ENCODE measurements at places on chromosomes 2 and 18.

DNA sequence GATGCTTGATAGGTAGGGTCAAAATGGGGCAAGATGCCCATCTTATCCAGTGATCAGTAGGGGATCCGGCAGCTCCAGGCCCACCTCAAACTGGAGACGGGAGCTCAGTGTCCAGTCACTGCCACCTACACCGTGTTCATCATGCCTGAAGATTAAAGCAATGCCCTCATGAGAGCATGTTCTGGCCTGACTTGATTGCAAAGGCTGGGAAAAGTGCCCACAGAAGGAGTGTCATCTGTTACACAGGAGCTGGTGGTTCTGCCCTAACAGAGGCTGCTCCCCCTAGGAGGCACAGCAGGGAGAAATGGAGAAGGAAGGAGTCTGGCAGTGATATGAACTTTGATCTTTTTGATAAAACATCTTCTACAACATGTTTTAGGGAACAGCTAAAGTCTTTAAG, 92.3 kb downstream of the CCBE1 start:
- no peak for DNase-seq

DNA sequence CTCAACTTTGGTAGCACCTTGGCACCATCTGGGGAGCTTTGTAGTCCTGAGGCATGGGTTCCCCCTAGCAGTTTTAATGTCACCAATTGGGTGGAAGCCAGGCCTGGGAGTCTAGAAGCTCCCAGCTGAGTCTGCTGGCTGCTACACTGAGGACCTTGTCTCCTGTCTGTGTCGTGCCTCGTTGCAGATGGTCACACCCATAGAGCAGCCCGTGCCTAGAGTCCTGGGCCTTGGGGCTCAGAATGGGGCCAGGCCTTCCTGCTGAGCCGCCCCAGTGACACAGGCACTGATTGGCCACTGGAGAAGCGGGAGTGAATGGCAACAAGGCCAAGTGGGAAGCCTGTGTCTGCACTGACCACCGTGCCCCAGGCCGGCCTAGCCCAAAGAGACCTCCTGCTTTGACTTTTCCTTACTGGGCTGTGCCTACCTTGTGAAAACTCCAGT, 113.2 kb downstream of the SH3RF3 start:
- no peak for DNase-seq

DNA sequence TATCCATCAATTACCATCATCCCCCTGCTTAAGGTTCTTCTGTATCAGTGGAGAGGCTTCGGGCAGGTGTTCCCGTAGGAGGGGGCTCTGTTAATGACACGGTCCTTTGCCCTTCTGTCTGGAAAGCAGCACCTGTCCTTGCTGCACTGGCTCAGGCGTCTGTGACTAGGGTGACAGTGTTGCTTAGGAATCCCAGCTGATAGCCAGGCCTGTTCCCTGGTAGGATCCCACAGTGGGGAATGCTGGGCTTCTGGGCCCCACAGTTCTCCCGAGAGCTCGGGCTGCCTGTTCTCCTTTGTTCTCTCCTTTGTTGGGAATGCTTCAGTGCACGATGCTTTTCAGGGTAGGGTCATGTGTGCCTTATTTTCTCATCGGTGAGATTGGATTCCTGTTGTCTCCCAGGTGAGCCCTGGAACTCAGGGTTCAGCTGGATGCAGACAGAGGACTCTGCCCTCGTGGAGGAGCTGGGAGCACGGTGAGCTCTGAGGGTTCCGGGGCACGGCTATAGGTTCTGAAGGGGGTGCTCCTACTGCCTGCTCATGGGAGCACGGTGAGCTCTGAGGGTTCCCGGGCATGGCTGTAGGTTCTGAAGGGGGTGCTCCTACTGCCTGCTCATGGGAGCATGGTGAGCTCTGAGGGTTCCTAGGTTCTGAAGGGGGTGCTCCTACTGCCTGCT, 9.6 kb downstream of the SNTG2 start:
- no peak for DNase-seq

- no peak for DNase-seq
These were observed 250.5 kb downstream of the TFCP2L1 start for GRCh38 chr2:121034551-121034950.

GRCh38 chr2:29744976-29745375, 176.4 kb downstream of the ALK start:
- no peak for DNase-seq

DNA sequence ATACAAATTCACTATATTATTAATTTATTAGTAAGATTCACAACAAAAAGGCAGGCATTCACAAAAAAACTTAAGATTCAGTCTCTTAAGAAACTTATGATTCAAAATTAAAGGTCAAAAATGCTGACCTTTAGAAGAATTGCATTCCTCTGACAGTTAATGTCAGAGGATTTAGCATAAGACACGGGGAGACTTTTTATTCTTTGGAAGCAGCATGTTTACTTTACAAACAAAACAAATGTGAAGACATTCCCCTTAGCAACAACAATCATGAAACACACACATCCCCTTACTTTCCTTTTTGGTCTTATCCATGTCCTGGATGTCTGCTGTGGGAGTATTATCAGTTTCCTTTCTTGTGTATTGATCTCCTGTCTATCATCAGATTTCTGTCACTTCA, 117.1 kb downstream of the RAD51AP2 start:
- no peak for DNase-seq

DNA sequence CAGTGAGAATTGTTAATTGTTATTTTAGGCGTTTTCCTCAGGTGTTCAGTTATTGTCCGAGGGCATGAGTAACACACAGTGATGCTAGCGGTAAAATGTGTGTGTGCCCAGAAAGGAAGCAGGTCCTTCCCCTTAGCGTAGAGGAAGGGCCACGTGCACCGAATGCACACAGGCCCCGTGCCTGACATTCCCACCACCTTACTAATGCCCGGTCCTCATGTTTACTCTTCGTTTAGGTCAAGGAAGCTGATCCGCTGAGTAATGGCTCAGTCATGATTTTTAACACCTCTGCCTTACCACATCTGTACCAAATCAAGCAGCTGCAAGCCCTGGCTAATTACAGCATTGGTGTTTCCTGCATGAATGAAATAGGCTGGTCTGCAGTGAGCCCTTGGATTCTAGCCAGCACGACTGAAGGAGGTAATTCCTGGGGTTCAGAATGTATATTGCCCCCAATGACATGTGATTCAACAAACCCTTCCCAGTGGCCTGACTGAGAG, 76.7 kb downstream of the MERTK start:
- no peak for DNase-seq

- no peak for DNase-seq
These were observed 51.0 kb upstream of the MCFD2 start for GRCh38 chr2:46966576-46966975.

DNA sequence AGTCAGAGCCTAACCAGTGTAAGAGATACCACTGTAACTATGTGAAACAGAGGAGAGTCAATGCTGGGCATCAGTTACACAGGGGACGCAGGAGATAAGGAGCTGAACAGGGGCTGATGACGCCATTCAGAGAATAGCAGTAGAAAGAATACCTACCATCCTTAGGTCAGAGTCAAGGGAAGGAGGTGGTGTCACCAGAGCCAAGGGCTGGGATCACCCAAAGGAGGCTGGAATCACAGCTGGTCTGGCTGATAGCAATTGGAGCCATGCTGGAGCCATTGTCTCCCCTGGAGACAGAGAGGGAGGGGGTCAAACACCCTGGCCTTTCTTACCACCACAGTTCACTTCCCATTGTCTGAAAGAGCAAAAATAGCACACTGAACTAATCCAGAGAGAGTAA, 37.3 kb upstream of the C18orf32 start:
- no peak for DNase-seq

GRCh38 chr2:59706729-59707128, 846.7 kb downstream of the BCL11A start:
- no peak for DNase-seq

- no peak for DNase-seq
These were observed 77.1 kb upstream of the CTAGE1 start for GRCh38 chr18:22494771-22495170.

GRCh38 chr2:126645211-126645618, 10.7 kb upstream of the GYPC start:
- DNase-seq: no peak

DNA sequence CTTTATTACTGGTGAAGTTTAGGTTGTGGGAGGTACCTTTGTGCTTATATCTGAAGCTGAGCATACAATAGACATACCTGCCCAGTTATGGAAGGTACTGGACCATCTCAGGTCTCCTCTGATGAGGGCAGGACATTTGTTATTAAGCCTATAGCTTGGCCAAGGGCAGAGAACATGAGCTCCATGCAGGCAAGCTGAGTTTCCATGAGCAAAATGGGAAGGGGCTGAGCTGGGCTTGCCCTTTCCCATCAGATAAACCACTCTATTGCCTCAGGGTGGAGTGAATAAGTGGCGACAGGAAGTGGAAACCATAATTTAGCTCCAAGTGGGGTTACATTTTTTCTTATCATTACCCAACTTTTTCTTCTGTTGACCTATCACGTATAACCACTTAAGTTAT, 39.9 kb upstream of the EML6 start:
- no peak for DNase-seq

DNA sequence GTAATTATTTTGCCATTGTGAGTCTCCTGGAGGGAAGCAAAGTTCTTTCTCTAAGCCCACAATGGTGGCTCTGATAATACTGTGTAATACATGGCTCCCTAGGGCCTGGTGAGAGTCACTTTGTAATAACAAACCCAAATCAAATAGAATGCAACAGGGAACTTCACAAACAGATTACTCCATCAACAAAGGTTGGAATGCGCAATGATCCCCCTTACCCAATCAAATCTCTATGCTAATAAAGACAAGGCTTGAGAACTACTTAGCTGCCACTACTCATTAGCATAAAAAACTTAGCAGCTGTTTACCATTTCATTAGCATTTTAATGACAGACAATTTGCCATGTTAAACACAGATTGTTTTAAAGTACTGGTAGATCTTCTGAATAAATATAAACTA, 285.6 kb upstream of the SESTD1 start:
- no peak for DNase-seq

DNA sequence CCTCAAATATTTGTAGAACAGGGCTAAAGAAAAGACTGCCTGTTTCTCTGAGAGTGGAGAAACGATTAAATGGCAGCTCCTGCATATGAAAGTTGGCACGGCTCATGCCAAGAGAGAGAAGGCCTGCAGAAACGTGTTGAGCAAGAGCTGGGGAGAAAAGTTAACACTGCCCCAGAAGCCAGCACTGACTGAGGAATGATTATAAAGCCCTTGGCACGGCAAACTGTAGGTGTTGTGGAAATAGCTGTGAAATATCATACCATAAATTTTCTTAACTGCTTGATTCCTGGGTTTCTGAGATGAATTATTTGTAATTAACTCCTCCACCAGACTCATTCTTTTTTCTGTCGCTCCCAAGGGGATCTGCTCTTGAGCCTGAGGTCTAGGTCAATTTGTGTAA, 4.3 kb downstream of the FRZB start:
- no peak for DNase-seq

- no peak for DNase-seq
These were observed 101.1 kb downstream of the DPP4 start for GRCh38 chr2:161972866-161973265.

DNA sequence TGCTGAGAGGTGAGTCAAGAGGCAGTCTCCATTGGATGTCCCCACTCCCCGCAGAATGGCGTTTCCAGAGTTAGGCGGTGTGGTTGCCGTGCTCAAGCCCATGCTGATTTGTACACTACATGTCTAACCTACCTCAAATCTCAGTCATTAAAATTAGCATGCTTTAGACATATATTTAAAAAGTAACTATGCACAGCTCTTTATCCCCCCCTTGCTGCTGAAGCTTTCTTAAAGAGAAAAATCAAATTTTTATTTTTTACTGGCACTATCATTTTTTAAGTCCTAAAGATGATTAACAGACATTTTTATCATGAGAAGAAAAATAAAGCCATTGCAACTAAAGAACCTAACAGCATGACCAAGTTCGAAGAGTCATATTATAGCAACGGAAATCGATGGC, 42.9 kb downstream of the BOLA3 start:
- DNase-seq: no peak

- no peak for DNase-seq
These were observed 210.7 kb downstream of the ARL4C start for GRCh38 chr2:234286118-234286598.

- no peak for DNase-seq
These were observed 158.6 kb downstream of the ZNF804A start for GRCh38 chr2:184756885-184757284.

- no peak for DNase-seq
These were observed 84.0 kb upstream of the HAAO start for GRCh38 chr2:42876326-42876751.

GRCh38 chr2:107502539-107502938, 324.2 kb upstream of the RGPD4 start:
- DNase-seq: no peak

- DNase-seq: no peak
These were observed 1171.7 kb upstream of the ZEB2 start for GRCh38 chr2:145691659-145692058.

- DNase-seq: no peak
These were observed 21.4 kb upstream of the FRZB start for GRCh38 chr2:182887753-182888415.

DNA sequence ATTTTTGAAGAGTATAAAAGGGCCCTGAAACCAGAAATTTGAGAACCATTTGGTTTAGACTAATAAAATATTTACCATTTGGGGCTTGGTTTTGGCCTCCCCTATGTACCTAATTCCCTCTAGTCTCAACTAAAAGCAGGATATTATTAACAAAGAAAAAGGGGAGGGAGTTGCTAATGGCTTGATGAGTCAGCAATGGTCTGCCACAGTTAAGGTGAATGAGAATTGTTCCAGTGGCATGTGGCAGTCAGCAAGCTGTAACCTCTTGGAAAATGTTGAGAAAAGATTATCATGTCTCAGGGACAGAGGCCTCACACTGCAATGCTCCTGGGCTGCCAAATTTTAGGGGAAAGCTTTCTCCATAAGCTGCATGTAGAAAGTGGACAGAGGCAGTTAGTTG, 20.1 kb upstream of the SLC39A10 start:
- no peak for DNase-seq

DNA sequence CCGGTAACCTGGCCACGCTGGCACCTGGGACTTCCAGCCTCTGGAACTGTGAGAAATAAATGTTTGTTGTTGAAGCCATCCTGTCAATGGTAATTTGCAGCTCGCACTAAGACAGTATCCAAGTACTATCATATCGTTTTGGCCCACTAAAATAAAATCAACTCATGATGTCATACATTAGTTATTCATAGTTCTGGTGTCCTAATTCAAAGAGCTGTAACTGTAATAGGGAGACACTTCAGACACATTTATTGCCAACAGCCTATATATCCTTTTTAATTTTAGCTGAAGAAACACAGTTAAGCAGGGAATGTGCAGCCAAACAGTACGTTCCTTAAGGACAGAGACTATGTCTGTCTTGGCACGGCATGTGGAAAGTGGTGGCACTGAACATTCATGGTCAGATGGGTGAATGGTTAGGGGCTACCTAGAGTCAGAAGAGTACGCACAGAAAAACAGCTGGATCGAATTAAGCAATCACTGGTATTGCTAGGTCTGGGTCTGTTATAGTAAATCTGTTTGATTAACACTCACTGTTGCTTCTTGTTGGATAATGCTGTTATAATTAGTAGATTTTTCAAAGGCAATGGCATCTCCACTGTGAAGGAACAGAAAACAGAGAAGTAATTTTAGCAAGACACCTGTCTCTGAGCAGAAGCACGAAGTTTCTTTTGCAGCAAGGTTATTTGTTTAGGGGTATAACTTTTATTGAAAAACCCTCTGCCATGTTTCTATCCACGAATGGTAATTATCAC, 41.3 kb upstream of the CREG2 start:
- DNase-seq: no peak
